SK-MEL-5 (cell line): ENCODE measurements at places on chromosomes 7 and 10.

DNA sequence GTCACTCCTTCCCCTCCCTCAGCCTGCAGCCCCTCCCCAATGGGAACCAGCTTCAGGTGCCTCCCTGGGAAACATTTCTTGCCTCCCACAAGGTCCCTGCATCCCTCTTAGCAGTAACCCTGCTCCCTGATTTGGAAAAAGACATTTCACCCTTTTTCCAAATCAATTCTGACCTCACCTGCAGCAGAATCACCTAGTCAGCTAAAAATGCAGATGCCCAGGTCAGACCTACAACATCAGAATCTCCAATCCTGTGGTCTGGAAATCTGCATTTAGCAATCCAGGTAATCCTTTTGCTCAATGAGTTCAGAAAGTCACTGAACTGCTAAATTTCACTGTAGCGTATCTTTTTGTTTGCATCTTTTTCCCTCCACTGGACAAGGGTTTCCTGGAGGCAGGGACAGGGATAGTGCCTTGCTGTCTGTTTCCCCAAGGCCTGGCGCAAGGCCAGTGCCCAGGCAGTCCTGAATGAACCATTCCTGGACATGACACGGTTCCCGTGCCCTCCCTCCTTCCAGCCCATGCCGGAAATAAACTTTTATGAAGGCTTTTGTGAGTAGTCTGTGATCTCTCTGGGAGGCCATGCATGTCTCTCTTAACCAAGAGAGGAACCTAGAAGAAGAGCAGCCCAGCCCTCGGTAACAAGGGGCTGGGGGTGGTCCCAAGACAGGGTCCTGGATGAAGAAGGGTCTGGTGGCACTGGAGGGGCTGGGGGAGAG, 44.0 kb downstream of the COL13A1 start:
- DNase-seq = peak; percentile 39

- DNase-seq = no peak
Measured at GRCh38 chr10:132790470-132790869, 4.5 kb upstream of the NKX6-2 start.

DNA sequence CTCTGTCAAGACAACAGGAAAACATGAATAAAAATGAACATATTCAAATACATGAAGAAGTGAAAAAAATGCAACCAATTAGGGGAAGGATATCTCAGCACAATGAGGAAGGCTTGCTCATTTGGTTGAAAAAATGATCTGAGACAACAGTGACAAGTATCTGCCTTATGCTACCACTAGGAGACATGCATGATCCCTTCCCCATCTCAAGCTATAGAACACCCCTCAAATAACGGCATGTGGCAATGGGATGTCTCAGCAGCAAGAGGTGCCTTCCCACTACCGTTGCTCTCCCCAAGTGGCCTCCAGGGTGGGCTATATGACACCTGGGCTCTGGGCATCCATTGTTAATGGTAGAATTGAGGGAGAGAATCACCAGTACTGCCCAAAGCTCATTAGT, 98.1 kb upstream of the RSU1 start:
- no peak for DNase-seq

DNA sequence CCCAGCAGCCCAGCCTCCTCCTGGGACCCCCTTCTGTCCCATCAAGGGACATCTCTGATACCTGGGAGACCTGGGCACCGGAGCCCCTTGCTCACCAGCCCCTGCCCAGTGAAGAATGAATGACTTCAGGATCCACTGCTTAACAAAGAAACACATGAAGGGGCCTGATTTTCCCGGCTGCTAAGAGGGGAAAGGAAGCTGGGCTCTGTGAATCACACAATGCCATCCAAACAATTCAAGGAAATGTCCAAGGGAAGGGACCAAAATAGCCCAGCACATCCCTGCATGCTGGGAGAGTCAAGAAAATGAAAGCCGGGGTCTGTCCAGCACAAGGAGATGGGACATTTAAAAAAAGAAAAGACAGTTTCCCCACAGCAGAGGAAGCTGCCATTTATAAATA, 128.7 kb upstream of the JCAD start:
- no peak for DNase-seq
